ENCODE measurements at places on chromosomes 3 and 15. TPM values are rescaled to one million over a fixed set of nuclear protein-coding genes. Genes with fewer than 3 reads are reported as not detected.

OXTR gene
- 3.1 TPM for total RNA-seq

- DNase-seq = no peak
Measured at GRCh38 chr3:159432682-159433340, 555.8 kb upstream of the IL12A start.

IQCF5 gene
- not detected for total RNA-seq

GRCh38 chr3:50573566-50574443, 4.5 kb downstream of the HEMK1 start:
- DNase-seq = no peak

DNA sequence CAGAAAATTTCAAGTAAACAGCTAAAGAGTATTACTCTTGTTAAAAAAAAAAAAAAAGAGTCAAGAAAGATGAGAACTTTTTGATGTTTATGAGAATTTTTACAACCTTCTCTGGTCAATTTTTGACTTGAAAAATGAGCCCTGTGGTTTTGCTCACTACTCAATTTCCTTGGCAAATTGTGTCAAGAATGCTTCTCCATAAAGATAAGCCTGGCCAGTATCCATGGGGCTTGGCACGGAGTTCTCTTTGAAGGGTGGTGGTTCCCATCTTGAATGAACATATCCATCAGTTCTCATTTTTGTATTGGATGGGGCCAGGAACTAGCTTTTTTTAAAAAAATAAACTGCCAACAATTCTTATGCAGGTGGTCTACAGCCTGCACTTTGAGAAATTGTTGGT, 179.9 kb downstream of the RYR3 start:
- no peak for DNase-seq

GRCh38 chr3:129773691-129774663, 119.5 kb downstream of the TMCC1 start:
- DNase-seq = no peak

GRCh38 chr15:60363087-60363549, 34.7 kb downstream of the ANXA2 start:
- DNase-seq = no peak

DNA sequence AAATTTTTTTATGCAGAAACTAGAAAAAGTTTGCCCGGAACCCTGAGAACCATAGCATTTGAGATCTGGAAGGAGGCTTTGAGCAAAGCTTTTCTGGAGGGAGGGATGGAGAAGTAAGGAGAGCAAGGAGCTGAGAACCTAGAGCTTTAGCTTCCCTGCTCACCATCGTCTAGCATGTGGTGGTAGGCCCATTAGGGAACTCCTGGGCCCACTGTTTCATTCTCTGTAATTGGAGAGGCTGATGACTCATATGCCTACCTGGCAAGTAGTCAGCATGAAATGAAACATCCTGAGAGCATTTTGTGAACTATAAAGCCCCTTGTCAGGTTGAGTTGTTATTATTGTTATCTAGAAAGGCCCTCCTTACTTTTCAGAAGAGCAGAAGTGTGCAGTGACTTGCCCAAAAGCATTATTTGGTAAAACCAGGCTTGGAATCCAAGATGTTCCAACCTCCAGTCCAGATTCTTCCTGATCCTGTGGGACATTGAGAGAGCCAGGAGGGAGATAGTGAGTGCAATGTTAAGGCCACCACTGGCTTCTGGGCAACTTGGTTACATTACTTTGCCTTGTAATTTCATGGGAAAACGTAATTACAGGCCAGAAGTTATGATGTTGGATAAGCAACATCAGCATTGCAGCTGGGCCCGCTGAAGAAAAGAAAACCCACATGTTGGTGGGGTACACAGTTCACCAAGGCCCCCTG, 104.5 kb upstream of the BFSP2 start:
- no peak for DNase-seq

ALCAM gene
- total RNA-seq = 28.6 TPM

SERINC4 gene
- 0.36 TPM for total RNA-seq

GRCh38 chr3:23590424-23591273, 215.1 kb upstream of the UBE2E1 start:
- no peak for DNase-seq

GRCh38 chr3:14363379-14363778, 39.0 kb upstream of the SLC6A6 start:
- no peak for DNase-seq

HTR3E gene
- total RNA-seq = not detected

DNA sequence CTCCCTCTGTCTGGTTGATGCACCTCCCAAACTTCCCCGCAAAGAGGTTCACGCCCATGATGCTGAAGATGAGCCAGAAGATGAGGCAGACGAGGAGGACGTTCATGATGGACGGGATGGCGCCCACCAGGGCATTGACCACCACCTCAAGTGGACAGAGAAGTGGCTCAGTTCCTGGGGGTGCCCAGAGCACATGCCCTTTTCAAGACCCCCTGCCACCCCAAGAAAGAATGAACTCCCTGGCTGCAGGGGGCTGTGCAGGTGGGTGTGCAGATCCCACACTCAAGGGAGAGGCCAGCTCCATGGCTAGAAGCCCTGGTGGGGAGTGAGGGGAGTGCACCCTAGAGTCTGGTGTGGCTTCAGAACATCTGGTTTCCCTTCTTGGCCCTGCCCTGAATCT, 64.1 kb downstream of the EXOG start:
- DNase-seq = no peak

- no peak for DNase-seq
Measured at GRCh38 chr3:178260887-178261565, 275.2 kb upstream of the KCNMB2 start.

Measured in progenitor cell of endocrine pancreas (in vitro differentiated cells).